ENCODE measurements at places on chromosomes 7 and 10.

DNA sequence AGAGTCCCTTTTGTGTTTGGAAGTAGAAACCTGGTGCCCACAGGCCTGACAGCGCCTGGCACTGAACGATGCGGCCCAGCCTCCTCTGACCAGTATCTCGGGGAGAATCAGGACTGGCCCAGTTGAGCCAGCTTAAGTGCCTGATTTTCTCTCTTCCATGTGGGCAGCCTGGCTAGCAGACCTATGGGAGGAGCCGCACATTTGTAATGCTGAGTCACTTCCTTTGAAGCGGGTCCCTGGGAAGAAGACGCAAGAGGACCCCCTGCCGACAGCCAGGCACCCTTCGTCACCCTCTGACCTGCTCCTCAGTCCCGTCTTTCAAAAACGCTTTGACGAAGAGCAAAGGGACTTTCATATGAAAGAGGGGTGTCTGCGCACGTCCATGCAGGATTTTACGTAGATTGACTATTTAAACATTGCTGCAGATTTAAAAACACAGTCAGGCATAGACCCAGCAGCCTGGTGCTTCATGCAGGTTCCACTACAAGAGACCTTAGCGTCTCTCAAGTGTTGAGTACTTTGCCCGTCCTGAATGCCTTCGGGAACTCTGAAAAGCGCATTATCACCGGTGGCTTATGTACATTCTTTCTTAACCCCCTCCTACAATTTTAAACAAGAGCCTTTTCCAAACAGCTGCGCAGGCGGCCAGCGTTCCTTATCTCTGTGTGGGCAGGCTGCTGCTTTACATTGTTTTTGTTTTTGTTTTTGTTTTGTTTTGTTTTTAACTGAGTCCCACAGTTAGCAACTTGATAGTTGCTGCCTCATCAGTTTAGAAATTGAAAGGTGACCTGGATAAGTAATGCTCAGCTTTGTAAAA lies 36.5 kb upstream of the AP5Z1 start:
- peak; percentile 99 for DNase-seq

DNA sequence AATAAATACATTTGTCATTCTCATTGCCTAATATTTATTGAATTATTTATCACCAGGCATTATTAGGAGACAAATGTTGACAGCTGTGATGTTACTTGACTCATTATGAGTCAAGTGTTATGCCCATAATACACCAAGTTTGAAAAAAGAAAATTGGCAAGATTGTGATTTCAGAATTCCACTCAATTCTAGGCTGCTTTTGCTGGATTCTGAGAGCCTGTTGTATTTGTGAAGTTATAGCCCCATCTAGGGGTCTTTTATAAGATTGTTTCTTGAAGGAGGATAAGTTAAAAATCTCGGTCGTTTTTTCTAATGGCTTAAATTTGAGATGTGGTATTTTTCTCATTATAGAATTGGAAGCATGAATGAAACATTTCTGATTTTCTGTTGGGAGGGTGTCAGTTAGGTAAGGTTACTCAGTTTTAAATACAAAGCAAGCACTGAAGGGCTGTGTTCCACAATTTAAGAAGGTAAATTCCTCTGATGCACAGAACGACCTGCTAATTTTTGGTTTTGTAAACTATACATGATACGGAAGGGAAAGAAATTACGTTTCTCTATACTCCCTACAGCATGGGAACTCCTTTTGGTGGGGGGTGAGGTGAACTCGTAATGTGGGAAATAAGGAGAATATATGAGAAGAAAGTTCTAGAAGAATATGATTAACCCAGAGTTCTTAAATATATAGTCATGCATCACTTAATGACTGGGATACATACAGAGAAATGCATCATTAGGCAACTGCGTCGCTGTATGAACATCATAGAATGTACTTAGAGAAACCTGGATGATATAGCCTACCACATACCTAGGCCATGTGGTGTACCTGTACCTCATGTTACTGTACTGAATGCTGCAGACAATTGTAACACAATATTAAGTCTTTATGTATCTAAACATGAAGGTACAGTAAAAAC lies 2.6 kb downstream of the STK31 start:
- DNase-seq = peak; percentile 60

- no peak for DNase-seq
Observed at GRCh38 chr7:1100386-1100785, 12.5 kb downstream of the GPER1 start.

DNA sequence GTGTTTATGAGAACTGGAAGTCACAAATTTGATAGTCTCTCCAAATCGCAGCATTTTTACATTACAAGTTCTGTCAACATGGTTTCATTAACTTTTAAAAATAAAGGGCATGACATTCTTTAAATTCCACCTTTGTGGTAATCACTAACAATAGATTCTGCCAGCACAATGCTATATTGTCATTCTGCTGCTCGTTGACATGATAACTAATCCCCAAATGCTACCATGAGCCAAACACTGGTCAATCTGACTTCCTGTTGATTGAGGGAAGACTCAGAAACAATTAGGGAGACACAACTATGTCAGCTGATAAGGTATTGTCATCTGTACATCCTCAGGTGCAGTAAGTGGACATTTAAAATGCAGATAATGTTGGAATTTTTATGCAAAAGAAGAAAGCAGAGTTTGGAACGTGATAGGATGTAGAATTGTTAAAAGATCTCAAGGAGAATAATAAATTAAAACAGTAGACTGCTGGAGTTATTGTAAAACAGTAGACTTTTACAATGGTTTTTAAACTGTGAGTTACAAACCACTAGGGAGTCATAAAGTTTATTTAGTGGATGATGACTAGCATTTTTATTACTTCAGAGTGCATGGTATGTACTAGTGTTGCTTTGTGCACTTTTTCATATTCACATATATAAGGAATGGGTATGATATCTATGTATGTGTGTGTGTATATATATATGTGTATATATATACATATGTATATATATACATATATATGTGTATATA lies 126.4 kb upstream of the DKK1 start:
- no peak for DNase-seq

Measured in H4 (cell line).